ENCODE measurements at places on chromosomes 16 and 17.

DNA sequence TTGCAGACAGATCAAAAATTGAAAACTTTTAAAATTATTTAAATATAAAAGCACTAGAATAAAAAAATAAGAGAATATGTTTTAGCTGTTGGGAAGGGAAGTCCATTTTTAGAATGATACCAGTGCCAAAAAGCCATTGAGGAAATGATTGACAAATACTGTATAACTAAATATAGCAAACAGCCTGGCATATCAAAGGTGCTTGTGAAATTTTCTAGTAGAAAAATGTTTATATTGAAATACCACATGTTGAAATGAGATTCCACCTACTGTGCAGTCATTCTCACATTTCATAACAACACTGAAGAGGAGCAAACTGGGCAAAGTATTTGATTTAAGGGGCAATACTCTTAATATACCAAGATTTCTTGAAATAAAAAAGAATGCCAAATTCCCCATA is 183.5 kb downstream of the PHKB start:
- DNase-seq, result no peak

- peak; percentile 100 for DNase-seq
These were observed 120.2 kb downstream of the METRNL start for GRCh38 chr17:83199500-83200201.

DNA sequence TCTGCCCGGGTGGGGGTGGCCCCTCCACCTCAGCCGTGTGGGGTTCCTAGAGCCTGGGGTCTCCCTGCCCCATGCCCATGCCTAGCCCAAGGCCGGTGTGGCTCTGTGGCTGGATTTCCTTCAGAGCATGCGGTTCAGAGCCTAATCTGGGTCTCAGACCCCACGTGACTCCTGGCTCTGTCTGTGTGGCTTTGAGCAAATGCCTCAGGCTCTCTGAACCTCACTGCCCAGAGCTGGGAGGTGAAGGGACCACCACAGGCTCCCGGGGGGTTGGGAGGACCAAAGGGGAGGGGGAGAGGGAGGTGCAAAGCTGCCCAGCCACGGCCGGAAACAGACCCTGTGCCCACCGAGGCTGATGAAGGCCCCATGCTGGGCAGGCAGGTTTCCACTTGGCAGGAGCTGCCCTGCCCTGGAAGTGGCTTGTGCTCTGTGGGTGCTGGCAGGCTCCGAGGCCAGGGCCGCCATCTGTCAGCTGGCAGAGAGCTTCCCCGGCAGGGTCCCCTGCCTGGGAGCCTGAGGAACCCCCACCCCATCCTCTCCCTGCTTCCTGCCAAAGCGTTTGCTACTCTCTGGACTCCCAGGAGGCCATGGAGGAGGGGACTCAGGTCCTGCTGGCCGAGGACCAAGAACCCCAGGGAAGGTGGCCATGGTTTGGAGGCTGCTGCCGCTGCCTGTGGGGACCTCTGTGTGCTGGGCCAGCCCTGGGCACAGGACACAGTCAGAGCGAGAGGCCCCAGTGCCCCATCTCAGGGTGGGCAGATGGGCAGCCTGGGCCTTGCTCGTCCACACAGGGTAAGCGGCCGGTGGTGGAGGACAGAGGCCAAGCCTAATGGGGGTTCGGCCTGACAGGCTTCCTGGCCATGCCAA is 4.0 kb downstream of the CDH15 start:
- no peak for DNase-seq

DNA sequence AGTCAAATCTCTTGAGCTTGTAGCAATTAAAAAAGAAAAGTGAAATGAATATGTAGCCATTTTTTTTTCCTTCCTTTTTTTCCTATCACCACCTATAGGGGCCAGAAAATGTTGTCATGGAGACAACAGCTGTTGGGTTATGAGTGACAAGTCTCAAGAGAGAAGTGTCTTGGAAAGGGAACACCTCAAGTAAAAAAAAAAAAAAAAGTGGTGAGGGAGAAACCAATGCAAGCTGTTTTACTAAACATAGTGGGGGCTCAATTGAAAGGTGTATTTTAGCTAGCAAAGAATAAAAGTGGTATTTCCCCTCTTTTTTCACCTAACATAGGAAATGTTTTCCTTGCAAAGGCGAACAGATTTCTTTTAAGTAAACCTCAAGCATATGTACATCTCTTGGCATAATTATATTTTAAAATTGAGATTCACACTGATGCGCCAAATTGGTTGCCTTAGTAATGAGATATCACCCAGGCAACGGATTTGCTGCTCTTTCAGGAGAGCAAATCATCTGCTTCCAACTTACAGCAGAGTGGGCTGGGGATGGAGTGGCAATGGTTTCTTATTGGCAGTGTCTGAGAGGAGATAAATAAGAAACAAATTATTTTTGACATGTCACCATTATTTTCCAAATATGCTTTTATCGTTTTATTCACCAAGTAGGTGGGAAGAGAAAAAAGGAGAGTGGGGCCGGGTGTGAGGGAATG is 183.6 kb downstream of the MYO1D start:
- DNase-seq, result no peak

DNA sequence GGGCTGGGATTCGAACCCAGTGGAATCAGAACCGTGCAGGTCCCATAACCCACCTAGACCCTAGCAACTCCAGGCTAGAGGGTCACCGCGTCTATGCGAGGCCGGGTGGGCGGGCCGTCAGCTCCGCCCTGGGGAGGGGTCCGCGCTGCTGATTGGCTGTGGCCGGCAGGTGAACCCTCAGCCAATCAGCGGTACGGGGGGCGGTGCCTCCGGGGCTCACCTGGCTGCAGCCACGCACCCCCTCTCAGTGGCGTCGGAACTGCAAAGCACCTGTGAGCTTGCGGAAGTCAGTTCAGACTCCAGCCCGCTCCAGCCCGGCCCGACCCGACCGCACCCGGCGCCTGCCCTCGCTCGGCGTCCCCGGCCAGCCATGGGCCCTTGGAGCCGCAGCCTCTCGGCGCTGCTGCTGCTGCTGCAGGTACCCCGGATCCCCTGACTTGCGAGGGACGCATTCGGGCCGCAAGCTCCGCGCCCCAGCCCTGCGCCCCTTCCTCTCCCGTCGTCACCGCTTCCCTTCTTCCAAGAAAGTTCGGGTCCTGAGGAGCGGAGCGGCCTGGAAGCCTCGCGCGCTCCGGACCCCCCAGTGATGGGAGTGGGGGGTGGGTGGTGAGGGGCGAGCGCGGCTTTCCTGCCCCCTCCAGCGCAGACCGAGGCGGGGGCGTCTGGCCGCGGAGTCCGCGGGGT is at the start of gene CDH1:
CDH1 (plus strand) TSS at position 247 of the 684 bp plus-strand sequence; CDS start at position 371, 124 bp downstream.
- no peak for DNase-seq

DNA sequence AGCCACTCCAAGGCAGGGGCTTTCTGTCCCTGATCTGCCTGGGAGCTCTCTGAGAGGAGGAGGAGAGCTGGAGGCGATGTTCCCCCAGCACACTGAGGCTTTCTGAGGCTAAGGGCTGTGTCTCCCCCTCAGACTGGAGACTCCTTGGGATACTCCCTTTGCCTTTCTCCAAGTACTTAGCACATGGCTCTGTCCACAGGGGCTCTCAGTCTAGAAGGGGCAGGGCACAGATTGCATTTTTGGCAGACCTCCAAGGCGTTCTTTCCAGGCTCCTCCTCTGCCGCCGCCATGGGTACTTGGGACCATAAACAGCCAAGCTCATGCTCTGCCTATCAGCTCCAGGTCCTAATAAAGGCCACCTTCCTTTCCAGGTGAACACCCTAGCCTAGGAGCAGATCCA is 1.8 kb upstream of the GIP start:
- no peak for DNase-seq

GRCh38 chr17:27849474-27850185 is 43.5 kb downstream of the LYRM9 start:
- no peak for DNase-seq

GRCh38 chr16:70660672-70661350 is 14.5 kb downstream of the IL34 start:
- no peak for DNase-seq

GRCh38 chr17:56177361-56177760 is 24.1 kb downstream of the ANKFN1 start:
- DNase-seq, result no peak

DNA sequence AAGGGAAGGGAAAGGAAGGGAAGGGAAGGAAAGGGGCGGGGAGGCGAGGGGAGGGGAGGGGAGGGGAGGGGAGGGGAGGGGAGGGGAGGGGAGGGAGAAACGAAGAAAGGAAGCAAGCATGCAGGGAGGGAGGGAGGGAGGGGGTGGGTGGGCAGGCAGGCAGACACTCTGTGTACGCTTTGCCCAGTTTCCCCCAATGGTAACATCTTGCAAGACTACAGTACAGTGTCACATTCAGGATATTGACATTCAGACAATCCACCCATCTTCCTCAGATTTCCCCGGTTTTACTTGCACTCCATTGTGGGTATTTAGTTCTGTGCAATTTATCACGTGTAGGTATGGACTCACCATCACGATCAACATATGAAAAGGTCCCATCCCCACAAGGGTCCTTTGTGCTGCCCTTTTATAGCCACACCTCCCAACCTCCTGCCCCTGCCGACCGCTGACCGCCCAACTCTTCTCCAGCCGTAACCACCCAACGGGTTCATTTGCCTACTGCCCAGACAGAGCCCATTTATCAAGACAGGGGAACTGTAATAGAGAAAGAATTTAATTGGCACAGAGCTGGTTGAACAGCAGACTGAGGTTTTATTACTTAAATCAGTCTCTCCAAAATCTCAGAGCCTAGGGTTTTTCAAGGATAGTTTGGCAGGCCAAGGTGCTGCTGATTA is 91.4 kb upstream of the FA2H start:
- DNase-seq, result no peak

DNA sequence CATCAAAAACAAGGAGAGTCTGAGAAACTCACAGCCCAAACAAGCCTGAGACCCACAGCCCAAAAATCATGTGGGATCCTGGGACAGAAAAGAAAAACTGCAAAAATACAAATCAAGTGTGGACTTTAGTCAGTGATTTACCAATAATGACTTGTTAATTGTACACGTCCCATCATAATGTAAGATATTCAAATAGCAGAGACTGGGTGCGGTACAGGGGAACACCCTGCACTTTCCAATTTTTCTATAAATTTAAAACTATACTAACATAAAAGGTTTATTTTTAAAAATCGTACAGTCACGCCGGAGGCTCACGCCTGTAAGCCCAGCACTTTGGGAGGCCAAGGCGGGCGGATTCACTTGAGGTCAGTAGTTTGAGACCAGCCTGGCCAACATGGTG is 8.8 kb downstream of the CEP131 start:
- DNase-seq, result no peak

GRCh38 chr17:1022278-1023024 is 25.5 kb downstream of the TIMM22 start:
- no peak for DNase-seq

- DNase-seq, result no peak
These were observed 34.4 kb downstream of the GPRC5B start for GRCh38 chr16:19850131-19850817.

DNA sequence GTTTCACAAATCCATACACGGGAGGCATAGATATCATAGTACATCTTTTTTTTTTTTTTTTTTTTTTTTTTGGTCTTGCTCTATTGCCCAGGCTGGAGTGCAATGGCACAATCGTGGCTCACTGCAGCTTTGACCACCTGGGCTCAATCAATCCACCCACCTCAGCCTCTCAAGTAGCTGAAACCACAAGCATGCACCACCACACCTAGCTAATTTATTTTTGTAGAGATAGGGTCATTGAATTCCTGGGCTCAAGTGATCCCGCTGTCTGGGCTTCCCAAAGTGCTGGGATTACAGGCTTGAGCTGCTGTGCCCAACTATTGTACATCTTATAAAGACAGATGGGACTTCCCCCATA is 3.5 kb upstream of the RAPGEFL1 start:
- no peak for DNase-seq

- no peak for DNase-seq
These were observed 94.7 kb downstream of the GOSR1 start for GRCh38 chr17:30571921-30572320.

DNA sequence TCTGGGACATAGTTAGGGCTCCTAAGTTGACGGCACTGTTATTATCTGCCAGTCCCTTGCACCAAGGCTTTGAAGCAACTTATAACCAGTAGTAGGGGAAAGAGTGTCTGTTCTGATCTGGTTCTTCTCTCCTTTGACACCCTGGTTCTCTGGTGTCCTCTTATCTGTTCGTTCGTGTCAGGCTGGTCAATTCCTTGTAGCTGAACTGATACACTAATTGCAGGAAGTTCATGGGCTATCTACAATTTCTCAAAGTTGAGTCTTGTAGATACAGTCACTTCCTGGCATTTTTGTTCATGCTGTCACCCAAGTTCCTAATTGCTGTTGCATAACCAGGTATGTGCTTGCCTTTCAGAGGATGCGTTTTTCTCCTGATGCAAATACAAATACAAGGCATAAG is 17.3 kb upstream of the MYO1D start:
- DNase-seq, result no peak

GRCh38 chr17:80738020-80738808 is 193.6 kb downstream of the RPTOR start:
- DNase-seq, result peak; percentile 98

GRCh38 chr16:58155839-58156238 is 26.7 kb upstream of the CFAP20 start:
- no peak for DNase-seq

DNA sequence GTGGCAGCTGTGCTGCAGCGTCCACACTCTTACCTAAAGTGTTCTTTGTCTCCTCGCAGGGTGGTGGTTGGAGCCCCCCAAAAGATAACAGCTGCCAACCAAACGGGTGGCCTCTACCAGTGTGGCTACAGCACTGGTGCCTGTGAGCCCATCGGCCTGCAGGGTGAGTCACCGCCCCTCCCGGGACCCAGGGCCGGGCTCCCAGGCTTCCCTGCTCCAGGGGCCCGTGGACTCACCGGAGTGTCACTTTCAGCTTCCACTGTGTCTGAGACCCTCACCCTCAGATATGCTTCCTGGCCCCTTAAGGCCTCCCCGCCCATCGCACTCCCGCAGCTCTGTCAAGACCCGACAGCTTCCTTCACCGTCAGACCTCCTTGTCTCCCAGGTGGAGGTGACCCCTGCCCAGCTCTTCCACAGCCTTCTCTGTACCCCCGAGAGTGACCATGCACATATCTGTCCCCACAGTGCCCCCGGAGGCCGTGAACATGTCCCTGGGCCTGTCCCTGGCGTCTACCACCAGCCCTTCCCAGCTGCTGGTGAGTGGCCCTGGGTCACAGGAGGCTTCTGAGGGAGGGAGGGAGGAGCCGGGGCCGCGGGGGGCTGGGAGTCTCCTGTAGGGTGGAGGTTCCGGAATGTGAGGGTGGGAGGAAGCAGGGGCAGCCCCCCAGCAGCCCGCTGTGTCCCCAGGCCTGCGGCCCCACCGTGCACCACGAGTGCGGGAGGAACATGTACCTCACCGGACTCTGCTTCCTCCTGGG is 1.8 kb downstream of the ITGAX start:
- no peak for DNase-seq

DNA sequence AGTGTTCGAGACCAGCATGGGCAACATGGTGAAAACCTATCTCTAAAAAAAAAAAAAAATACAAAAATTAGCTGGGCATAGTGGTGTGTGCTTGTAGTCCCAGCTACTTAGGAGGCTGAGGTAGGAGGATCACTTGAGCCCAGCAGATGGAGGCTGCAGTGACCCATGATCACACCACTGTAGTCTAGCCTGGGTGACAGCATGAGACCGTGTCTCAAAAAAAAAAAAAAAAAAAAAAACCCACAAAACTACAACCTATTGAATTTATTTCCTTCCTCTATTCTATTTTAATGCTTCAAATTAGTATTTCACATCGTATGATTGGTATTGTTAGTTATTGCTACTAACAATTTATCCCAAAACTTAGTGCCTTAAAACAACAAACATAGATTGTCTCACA is 9.4 kb upstream of the NUFIP2 start:
- DNase-seq, result no peak

- DNase-seq, result no peak
These were observed 30.9 kb upstream of the CRYBA1 start for GRCh38 chr17:29215717-29216116.

- DNase-seq, result no peak
These were observed 6.4 kb upstream of the SLC38A10 start for GRCh38 chr17:81301195-81302144.

GRCh38 chr17:10368561-10368960 is 4.2 kb downstream of the MYH13 start:
- DNase-seq, result no peak
